ENCODE measurements at places on chromosomes 7 and 10. TPM values are rescaled to one million over a fixed set of nuclear protein-coding genes. Genes with fewer than 3 reads are reported as not detected.

The ASB4 gene
- 0.40 TPM for total RNA-seq

The PNPLA8 gene
- total RNA-seq, result 23.2 TPM

The LRIT1 gene
- not detected for total RNA-seq

The NKX6-2 gene
- not detected for total RNA-seq

The CYP2C18 gene
- total RNA-seq, result 4.9 TPM

The PDGFA gene
- 80.2 TPM for total RNA-seq

The ZNF365 gene
- not detected for total RNA-seq

The SLC29A4 gene
- 3.2 TPM for total RNA-seq

The ANKRD61 gene
- total RNA-seq, result not detected
